Left cardiac atrium (tissue), 4 donors: ENCODE measurements at places on chromosomes 5 and 9. TPM values are rescaled to one million over a fixed set of nuclear protein-coding genes. Genes with fewer than 3 reads are reported as not detected.

The PCDHB2 gene
- total RNA-seq = 2.9 TPM

The TICAM2 gene
- 3.5 TPM for total RNA-seq

GRCh38 chr9:124929464-124929863 lies 11.4 kb downstream of the GOLGA1 start:
- DNase-seq = no peak

- DNase-seq = no peak
Measured at GRCh38 chr5:122871661-122872060, 26.2 kb downstream of the SNX24 start.

- DNase-seq = no peak
Measured at GRCh38 chr5:76983468-76983867, 30.6 kb downstream of the CRHBP start.
